Stimulated activated CD4-positive, alpha-beta T cell treated with anti-CD3 and anti-CD28 coated beads, Interleukin-1b, Interleukin-23, amount 100 ng/mL, for 1 hour (primary cell): ENCODE measurements at places on chromosomes 12 and 14.

GRCh38 chr12:131555197-131555846 lies 155.6 kb upstream of the SFSWAP start:
- no peak for DNase-seq

GRCh38 chr12:114735680-114736374 lies 51.9 kb upstream of the TBX3 start:
- DNase-seq = no peak

DNA sequence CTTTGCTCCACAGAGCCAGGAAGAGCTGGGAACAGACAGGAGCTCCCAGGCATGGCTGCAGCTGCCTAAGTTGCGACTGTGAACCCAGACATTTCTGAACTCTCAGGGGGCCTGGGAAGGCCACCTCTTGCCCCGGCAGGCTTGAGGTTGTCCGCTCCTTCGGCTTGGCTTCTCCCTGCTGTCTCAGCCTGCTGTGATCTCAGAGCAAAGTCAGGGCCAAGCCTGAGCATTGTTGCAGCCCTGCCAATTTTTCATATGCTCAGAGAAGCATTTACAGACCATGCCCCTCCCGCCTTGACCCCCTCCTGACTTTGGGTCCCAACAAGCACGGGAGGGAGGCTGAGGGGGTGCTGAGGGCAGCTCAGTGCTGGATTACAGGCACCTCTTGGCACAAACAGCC lies 1439.1 kb upstream of the FLRT2 start:
- no peak for DNase-seq

- no peak for DNase-seq
Observed at GRCh38 chr14:24235804-24236688, 3.3 kb downstream of the GMPR2 start.

DNA sequence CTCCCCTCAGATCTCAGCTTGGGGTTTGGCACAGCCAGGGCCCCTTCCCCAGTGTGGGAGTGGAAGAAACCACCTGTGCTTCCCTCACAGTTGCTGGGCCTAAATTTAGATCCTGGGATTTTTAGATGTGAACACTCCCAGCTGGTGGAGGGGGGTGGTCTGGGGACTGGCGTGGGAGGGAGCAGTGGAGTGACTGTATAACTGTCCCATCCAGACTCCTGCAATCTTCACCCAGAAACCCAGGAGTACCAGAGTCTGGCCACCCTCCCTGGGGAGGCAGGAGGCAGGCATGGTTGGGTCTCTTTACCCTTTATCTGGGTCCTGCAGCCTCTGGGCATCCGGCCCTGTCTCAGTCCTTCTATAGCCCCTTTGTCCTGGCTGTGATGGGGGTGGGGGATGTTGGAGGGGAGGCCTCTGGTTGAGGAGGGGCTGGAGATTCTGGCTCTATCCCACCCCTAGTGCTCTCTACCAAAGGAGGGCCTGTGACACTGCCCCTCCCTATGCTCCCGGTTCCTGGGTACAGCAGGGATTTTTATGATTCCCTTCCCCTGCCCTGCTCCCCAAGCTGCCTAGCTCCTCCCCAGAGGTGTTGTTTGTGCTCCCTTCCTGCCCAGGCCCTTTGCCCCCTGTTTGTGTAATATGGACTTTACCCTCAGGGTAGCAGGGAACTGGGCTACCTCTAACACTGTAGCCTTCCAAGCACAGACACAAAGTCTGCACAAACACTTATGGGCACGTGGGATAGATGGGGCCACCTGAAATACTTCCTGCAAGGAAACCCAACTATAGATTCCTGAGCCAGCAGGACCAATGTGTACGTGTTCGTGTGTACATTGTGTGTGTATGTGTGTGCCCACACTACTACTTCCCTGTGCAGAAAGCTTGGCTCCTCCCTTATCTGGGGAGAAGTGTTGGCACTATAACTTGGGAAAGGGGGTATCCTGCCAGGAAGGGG lies 1.7 kb downstream of the ERBB3 start:
- no peak for DNase-seq

- DNase-seq = no peak
Observed at GRCh38 chr12:103431387-103431786, 64.4 kb downstream of the C12orf42 start.

DNA sequence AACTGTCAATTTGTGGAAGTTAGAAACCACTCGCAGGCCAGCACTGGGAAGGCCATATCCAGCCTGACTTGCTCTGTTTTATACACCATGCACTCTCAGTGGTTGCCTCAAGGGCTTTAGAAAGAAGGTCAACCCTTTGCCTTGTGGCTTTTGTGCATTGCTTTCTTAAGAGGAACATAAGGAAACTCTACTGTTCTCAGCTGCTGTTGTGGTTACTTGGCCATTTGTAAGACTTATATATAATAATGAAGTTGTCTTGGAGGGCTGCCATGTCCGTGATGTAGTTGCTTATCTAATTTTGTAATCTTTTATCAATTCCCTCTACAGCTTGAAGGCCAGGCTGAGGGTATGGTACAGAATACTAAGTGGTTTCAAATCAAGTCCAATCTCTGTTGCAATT lies 637.8 kb downstream of the DIO2 start:
- no peak for DNase-seq

GRCh38 chr12:80413462-80413861 lies 30.6 kb upstream of the PTPRQ start:
- no peak for DNase-seq

- DNase-seq = no peak
Observed at GRCh38 chr12:66235626-66236281, 46.7 kb downstream of the IRAK3 start.

GRCh38 chr12:124338448-124338847 lies 43.6 kb downstream of the RFLNA start:
- no peak for DNase-seq

- DNase-seq = no peak
Observed at GRCh38 chr12:1047898-1048660, 57.1 kb downstream of the ERC1 start.

DNA sequence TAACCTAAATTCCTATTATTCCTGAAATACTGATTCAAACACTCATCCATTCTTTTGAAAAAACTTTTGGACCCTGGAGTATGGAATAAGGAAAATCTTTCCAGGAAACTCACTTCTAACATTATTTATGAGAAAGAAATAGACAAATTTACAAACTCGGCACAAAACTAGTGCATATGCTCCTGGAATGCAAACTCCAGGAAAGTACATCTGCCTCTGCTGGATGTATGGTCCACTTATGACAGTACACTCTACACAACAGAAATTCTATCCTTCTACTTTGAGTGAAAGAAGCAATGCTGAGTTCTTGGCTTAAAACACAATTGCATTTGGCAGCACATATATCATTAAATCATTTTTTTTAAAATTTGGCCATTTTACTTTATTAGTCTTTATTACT lies 700.5 kb upstream of the STXBP6 start:
- no peak for DNase-seq

DNA sequence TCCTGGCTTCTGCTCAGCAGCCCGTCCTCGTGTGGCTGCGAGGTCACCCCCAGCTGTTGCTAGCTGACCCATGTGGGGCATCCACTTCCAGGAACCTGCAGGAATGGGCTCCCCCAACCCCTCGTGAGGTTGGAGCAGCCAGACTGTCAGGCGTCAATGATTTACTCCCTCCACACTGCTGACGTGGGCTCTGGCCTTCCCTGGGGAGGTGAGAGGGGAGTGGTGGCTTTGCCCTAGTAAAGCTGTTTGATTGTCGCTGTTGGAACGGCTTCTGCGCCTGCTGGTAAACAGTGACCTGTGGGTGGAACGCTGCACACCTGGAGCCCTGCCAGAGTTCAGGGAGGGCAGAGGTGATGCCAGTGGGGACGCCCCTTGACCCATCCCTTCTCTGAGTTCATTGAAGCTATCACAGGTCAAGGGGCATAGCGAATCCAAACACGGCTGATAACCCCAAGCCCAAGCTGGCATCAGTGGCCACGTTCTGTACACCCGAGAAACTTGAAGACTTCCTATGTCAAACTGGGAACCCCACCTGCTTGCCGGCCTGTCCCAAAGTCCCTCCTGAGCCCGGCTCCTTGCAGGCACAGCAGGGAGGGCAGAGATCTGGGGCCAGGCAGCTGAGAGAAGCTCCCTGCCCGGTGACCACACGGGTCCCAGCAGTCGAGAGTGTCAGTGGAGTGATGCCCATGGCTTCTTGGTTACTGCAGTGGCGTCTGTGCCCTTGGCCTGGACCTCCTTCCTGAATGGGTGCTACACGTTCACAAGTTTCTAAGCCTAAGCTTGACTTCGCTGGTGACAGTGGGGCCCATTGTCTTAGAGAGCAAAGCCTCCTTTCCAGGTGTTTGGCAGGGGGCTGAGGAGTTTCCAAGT lies 2.7 kb downstream of the ASPG start:
- DNase-seq = no peak

GRCh38 chr12:94305130-94305957 lies 154.3 kb downstream of the CEP83 start:
- DNase-seq = no peak

GRCh38 chr14:91342206-91342760 lies 75.3 kb downstream of the CCDC88C start:
- DNase-seq = no peak

- DNase-seq = no peak
Observed at GRCh38 chr12:84069699-84070098, 842.9 kb downstream of the SLC6A15 start.

DNA sequence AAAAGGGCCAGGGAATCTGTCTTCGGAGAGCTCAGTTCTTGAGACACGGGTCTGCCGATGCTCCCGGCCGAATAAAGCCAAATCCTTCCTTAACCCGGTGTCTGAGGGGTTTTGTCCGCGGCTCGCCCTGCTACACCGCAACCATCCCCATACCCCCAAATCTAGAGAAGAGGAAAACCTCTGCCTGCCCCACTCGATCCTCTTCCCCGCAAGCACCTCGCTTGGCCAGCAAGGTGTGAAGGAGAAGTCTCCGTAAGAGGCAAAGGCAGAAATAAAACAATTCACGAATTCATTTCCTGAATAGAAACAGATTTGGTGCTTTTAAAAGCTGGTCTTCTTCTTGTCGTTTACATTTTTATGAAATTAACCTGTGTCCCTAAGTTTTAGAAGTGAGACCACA lies 67.3 kb upstream of the GALNT9 start:
- no peak for DNase-seq

DNA sequence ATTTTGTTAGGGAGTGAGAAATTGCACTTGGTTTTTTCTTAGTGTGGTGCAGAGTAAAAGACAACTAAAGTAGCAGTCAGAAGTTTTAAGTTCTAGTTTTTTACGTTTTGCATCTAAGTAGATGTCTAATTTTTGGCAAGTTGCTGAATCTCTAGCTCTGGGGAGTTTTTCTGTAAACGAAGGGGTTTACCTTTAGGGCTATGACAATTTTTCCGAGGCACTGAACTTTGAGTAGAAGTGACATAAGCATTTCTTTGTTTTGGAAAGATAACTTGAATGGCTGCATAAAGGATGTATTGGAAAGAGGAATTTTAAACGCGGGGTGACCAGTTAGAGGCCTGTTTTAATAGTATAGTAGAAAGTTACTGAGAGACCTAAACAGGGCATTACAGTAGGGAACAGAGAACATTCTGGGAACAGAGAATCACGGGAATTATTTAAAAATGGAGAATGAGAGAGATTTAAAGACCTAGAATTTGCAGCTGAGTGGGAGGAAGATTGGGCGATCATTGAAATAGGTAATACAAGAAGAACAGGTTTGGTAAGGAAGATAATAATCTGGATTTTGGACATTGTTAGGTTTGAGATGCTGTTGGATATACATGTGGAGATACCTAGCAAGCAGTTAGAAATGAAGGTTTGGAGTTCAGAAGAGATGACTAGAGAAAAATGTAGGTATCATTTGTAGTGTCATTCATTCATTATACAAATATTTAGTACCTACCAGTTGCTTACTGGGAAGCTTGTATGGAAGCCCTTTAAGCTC lies 1.2 kb downstream of the ZNF410 start:
- no peak for DNase-seq

- DNase-seq = no peak
Observed at GRCh38 chr12:15688202-15688736, 100.9 kb downstream of the EPS8 start.

DNA sequence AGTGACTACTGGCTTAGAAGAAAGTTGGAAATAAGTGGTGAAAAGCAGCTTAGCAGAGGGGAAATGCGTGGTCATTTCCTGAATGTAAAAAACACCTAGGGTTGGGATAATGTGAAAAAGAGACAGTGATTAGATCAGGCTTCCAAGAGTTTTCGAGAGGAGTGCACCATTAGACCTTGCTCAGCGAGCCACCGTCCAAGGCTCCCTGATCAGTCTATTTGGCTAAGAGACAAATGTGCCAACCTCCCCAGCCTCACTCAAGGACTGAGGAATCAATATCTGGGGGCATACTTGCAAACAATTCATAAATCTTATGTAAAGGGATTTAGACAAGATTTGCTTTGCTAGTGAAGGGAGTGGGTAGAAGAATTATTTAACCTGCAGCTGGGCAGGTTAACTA lies 594.5 kb downstream of the NRXN3 start:
- DNase-seq = no peak

DNA sequence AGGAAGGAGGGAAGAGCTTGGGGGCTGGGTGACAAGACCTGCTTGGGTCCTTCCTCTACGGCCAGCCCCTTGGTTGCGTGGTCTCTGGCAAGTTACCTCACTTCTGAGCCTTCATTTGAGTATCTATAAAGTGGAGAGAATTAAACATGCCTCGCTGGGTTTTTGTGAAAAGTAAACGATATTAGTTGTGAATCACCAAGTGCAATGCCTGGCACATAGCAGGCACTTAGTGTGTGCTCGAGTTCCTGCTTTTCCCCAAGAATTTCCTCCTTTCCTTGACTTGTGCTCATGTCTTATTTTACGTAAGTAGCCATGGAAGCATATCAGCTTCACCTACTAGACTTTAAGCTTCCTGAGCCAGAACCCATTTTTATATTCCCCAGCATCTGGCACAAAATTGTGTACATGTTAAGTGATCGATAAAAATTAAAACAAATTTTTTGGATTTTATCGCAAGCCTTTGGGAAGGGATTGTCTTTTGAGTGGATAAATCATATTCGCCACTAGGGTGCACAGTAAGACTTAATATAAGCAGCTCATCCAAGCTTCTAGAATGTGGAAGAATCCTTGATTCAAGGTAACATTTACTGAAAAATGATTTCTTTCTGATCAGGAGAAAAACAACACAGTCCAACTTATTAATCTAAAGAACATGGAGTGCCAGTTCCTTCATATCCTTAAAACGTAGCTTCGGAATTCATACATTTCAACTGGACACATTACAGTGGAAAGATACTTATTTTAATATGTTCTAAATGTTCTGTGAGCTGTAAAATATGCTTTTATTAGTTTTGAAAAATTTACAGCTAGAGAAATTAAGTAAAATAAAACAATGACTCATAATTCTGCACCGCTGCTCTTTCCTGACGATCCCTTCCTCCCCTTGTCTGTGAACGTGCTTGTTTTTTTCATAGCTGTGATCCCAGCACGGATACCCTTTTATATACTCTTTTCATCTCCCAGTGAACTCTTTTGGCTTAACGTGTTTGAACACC lies 62.0 kb downstream of the SLC25A47 start:
- DNase-seq = no peak

GRCh38 chr12:105992849-105993740 lies 145.7 kb downstream of the NUAK1 start:
- no peak for DNase-seq
